ENCODE measurements at places on chromosomes 7 and 10. TPM values are rescaled to one million over a fixed set of nuclear protein-coding genes. Genes with fewer than 3 reads are reported as not detected.

DNA sequence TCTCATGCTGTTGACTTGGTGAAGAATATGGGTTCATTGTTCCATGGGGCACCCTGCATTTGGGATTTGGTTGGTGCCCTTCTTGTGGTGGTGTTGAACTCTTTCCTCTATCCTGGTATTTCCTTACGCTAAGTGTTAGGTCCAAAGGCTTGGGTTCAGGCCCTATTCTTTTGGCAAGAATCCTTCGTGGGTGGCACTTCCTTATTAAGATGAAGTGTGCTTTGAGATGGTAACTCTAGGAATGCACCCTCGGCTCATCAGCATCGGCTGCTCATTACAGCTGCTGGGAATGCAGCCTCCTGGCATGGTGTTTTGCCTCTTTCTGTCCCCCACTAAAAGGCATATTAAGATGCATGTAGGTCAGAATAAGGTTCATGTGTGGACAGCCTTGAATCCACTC is 380.7 kb downstream of the RPS24 start:
- no peak overlapping the region for H3K27ac ChIP-seq
- H3K27me3 ChIP-seq: no peaks in the 10 kb centered on the region

Gene GLCCI1
- total RNA-seq: 27.7 TPM

DNA sequence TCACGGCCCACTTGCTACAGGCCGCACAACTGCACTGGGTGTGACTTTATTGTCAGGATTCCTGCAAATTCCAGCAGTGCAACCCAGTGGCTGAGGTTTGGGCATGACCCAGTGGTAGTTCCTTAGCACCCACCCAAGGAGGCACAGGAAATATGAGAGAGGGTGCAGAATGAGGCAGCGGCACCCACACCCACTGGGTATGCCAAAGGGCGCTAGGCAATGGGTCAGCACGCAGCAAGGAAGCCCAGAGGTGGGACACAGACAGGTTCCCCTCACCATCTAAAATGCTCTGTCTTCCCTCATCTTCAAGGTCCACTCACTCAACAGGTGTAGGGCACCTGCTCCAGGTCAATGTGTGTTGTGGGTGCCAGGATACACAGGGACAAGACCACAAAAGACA is 357.8 kb upstream of the MKI67 start:
- no peaks in the 10 kb centered on the region for H3K36me3 ChIP-seq
- no peak for DNase-seq
- no peaks in the 10 kb centered on the region for H3K27me3 ChIP-seq
- H3K27ac ChIP-seq: no peak overlapping the region
- no peaks in the 10 kb centered on the region for H3K4me1 ChIP-seq

Gene RALA
- total RNA-seq: 68.5 TPM

Gene SPDYE8
- not detected for total RNA-seq

Gene CFAP43
- 0.23 TPM for total RNA-seq

Gene NIPSNAP2
- total RNA-seq: 45.2 TPM

GRCh38 chr7:31160941-31161340 is 108.8 kb downstream of the ADCYAP1R1 start:
- no peak overlapping the region for H3K27ac ChIP-seq
- peaks cover 3% of the 10 kb centered on the region for H3K4me1 ChIP-seq
- H3K36me3 ChIP-seq: no peaks in the 10 kb centered on the region

DNA sequence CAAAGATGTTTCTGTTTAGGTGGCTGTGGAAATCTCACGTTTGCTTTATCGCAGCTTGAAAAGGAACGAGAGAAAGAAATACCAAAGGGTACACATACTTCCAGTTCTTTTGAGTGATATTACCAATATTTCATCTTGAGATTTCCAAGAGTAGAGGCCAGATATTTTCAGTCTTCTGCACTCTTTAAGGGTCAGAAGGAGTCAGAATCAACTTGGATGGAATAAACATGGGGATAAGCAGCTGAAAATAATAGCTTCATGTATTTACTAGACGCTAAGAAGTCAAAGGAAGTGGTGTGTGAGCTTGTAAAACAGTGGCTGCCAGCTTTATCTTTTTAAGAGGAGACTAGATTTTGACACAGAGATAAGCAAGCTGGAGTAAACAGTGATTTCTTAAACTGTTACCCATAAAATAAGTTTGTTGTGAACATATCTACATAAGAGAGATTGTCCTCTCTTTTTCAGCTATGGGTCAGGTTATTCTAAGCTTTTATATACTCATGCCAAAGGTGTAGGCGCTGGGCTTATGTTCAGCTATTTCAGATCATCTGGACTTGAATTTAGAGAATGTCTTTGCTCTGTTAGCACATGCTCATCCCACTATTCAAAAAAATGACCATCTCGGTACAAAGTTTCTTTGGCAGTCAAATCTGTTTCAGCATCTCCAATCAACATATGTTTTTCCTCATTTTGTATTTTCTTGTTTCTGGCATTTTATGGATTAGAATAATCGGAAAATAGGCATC is 170.8 kb upstream of the TCF7L2 start:
- peak; percentile 7 for DNase-seq
- H3K36me3 ChIP-seq: no peaks in the 10 kb centered on the region
- no peaks in the 10 kb centered on the region for H3K27me3 ChIP-seq
- no peak overlapping the region for H3K27ac ChIP-seq
- H3K4me1 ChIP-seq: no peaks in the 10 kb centered on the region

Gene HECTD2
- 11.6 TPM for total RNA-seq

Gene VENTX
- total RNA-seq: 4.7 TPM

Gene PRKG1
- 15.2 TPM for total RNA-seq

GRCh38 chr10:110962443-110962842 is 43.0 kb downstream of the SHOC2 start:
- H3K36me3 ChIP-seq: no peaks in the 10 kb centered on the region
- H3K4me3 ChIP-seq: no peak overlapping the region
- H3K4me1 ChIP-seq: no peaks in the 10 kb centered on the region
- H3K27ac ChIP-seq: no peak overlapping the region
- DNase-seq: no peak

Gene NPFFR1
- 0.06 TPM for total RNA-seq

- H3K27ac ChIP-seq: no peak overlapping the region
- no peaks in the 10 kb centered on the region for H3K36me3 ChIP-seq
- H3K4me3 ChIP-seq: no peak overlapping the region
- DNase-seq: peak; percentile 31
- H3K4me1 ChIP-seq: peaks cover 4% of the 10 kb centered on the region
These were observed 17.5 kb downstream of the PRF1 start for GRCh38 chr10:70584909-70585544.

- DNase-seq: no peak
- no peaks in the 10 kb centered on the region for H3K36me3 ChIP-seq
- H3K4me3 ChIP-seq: no peak overlapping the region
- no peaks in the 10 kb centered on the region for H3K27me3 ChIP-seq
- peaks cover 17% of the 10 kb centered on the region for H3K4me1 ChIP-seq
These were observed 184.7 kb upstream of the ANK3 start for GRCh38 chr10:60574388-60574787.

- H3K4me1 ChIP-seq: no peaks in the 10 kb centered on the region
- H3K4me3 ChIP-seq: no peak overlapping the region
- H3K27me3 ChIP-seq: no peaks in the 10 kb centered on the region
- no peak for DNase-seq
These were observed 39.9 kb upstream of the EGR2 start for GRCh38 chr10:62856021-62856420.

Gene KMT2E
- 45.0 TPM for total RNA-seq

GRCh38 chr7:98617051-98617959 is at the start of gene NPTX2:
TSS of gene NPTX2 (plus strand) at chr7:98617285. CDS start at chr7:98617462, 177 bp downstream.
- peaks cover 61% of the 10 kb centered on the region for H3K27me3 ChIP-seq
- H3K4me1 ChIP-seq: peaks cover 8% of the 10 kb centered on the region
- no peak within 1 kb of the TSS for H3K27ac ChIP-seq
- H3K4me3 ChIP-seq: peak within 1 kb of the TSS; percentile 59
- H3K36me3 ChIP-seq: no peaks in the 10 kb centered on the region
- DNase-seq: no peak

Gene SFRP4
- total RNA-seq: not detected

DNA sequence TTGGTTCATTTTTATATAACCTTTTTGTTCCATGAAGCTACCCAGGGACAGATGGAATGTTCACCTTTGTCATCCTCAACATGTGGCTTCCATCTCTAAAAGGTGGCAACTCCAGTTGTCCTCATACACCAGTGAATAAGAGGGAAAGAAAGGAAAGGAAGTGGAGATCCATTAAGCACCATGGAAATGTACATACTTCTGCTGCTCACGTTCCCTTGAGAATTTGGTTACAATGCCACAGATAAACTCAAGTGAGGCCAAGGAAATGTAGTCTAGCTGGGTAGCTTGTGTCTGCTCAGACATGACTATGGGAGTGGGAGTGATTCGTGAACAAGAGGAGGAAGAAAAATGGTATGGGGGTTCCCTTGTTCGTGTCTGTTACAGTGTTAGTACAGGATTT is 237.1 kb upstream of the FAM3C start:
- DNase-seq: no peak
- H3K27me3 ChIP-seq: peaks cover 1% of the 10 kb centered on the region
- no peak overlapping the region for H3K4me3 ChIP-seq
- H3K4me1 ChIP-seq: no peaks in the 10 kb centered on the region

- H3K4me3 ChIP-seq: no peak overlapping the region
- no peaks in the 10 kb centered on the region for H3K4me1 ChIP-seq
- peaks cover 2% of the 10 kb centered on the region for H3K27me3 ChIP-seq
- H3K27ac ChIP-seq: no peak overlapping the region
- H3K36me3 ChIP-seq: no peaks in the 10 kb centered on the region
These were observed 347.8 kb downstream of the ETV1 start for GRCh38 chr7:13641714-13642113.

DNA sequence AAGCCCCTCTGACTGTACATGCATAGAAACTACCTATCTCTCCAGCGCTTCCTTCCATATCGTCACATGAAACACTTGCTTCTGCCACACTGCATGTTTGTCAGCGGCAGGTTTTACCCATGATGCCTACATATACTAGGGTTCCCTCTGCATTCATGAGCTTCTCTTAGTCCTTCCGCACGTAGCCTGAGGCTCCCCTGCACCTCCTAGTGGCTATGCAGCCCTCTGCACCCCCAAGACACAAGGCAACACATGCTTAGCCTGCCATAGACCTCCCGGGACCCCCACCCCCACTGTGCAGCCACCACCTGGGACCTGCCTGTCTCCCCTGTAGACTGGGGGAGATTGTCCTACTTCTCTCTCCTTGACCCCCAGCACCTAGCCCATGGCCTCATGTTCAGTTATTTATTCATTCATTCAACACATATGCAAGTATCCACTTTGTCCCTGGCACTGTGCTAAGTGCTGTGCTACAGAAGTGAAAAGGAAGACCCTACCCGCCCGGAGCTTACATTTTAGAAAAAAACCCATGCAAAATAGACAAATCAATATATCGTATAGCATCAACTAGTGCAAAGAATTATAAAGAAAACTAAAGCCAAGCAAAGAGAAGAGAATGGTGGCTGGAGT is 23.5 kb downstream of the TMEM273 start:
- no peaks in the 10 kb centered on the region for H3K4me1 ChIP-seq
- DNase-seq: peak; percentile 78
- H3K27ac ChIP-seq: no peak overlapping the region
- H3K4me3 ChIP-seq: no peak overlapping the region

Gene EXOC6
- total RNA-seq: 3.9 TPM

Gene GPR26
- total RNA-seq: 0.09 TPM

Gene PNLIPRP3
- total RNA-seq: not detected

Gene FAM237B
- not detected for total RNA-seq

Gene CTTNBP2
- 30.9 TPM for total RNA-seq

Gene SPACDR
- total RNA-seq: 0.33 TPM

Gene NEUROG3
- 0.31 TPM for total RNA-seq

Gene CLDN3
- total RNA-seq: 19.1 TPM

DNA sequence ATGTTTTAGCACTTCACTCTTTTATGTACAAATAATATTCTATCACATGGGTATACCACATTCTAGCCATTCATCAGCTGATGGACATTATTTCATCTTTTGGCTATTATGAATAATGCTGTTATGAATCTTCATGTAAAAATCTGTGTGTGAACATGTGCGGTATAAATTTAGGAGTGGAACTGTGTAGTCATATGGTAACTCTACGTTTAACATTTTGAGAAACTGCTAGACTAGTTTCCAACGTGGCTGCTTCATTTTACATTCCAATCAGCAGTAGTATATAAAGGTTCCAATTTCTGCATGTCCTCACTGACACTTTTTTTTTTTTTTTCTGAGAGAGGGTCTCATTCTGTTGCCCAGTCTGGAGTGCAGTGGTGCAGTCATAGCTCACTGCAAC is 8.3 kb downstream of the RAMP3 start:
- no peaks in the 10 kb centered on the region for H3K4me1 ChIP-seq
- H3K27me3 ChIP-seq: no peaks in the 10 kb centered on the region
- H3K36me3 ChIP-seq: no peaks in the 10 kb centered on the region
- no peak overlapping the region for H3K4me3 ChIP-seq
- no peak overlapping the region for H3K27ac ChIP-seq
- DNase-seq: no peak

GRCh38 chr7:22660732-22661131 is 66.3 kb upstream of the IL6 start:
- no peaks in the 10 kb centered on the region for H3K27me3 ChIP-seq
- no peak overlapping the region for H3K4me3 ChIP-seq

Gene KLF14
- total RNA-seq: not detected

DNA sequence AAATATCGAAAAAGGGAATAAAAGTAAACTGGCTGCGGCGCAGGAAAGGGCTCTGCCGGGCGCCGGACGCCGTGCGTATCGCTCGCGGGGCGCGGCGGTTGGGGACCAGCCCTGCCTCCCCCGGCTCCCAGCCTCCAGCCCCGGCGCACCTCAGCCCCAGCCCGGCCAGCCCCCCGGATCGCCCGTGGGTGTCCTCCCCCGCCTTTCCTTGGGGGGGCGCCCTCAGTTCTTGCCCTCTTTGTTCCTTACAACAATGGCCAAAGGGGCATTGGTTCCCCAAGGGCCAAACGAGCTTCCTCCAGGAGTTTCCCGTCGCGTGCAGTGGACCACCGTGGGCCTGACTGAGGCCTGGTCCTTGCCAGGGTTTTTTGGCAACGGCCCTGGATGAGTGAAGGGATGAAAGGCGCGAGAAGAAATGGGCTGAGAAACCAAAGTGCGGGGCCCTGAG is 1.2 kb downstream of the MACROH2A2 start:
- DNase-seq: no peak
- peaks cover 76% of the 10 kb centered on the region for H3K27me3 ChIP-seq
- H3K36me3 ChIP-seq: no peaks in the 10 kb centered on the region
- peak overlapping the region; percentile 34 for H3K4me3 ChIP-seq
- no peaks in the 10 kb centered on the region for H3K4me1 ChIP-seq

- H3K4me3 ChIP-seq: no peak overlapping the region
- no peaks in the 10 kb centered on the region for H3K36me3 ChIP-seq
- H3K27me3 ChIP-seq: peaks cover 8% of the 10 kb centered on the region
- H3K27ac ChIP-seq: no peak overlapping the region
These were observed 5.1 kb downstream of the ELFN1 start for GRCh38 chr7:1675036-1675671.

DNA sequence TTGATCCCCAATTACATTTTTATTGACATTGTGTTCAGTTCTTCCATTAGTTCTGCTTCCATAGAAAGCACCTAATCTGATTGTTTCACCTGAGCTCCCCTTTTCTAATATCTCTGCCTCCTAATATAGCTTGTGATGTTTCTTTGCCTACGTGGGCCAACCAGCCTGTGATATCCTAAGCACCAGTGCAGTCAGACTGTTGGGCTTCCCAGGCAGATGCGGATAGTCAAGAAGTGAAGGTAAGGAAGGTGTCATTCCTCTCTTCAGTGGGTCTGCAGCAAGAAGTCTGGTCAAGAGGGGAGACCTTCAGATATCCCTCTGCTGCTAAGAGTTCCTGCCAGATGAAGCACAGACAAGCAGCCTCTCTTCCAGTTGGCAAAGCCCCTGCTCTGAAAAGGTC is 16.2 kb upstream of the DGKI start:
- no peaks in the 10 kb centered on the region for H3K27me3 ChIP-seq
- no peak overlapping the region for H3K27ac ChIP-seq
- H3K4me1 ChIP-seq: peaks cover 3% of the 10 kb centered on the region

GRCh38 chr7:149277871-149278270 is 15.9 kb downstream of the ZNF783 start:
- no peaks in the 10 kb centered on the region for H3K27me3 ChIP-seq
- H3K4me3 ChIP-seq: no peak overlapping the region
- no peak overlapping the region for H3K27ac ChIP-seq
- DNase-seq: no peak
- H3K4me1 ChIP-seq: no peaks in the 10 kb centered on the region
- 0 out of 2 replicates have a peak, but pooled peaks cover 3% of the 10 kb centered on the region for H3K36me3 ChIP-seq

Gene DTX2
- total RNA-seq: 59.1 TPM
